Stimulated activated CD8-positive, alpha-beta memory T cell treated with anti-CD3 and anti-CD28 coated beads, Interleukin-4, amount 100 ng/mL, for 1 hour (primary cell): ENCODE measurements at places on chromosomes 7 and 10.
A peak's percentile ranks its signal among the peaks of the same experiment; 100 is the strongest.

- DNase-seq, result no peak
These were observed 3.3 kb downstream of the GRB10 start for GRCh38 chr7:50779427-50779826.

DNA sequence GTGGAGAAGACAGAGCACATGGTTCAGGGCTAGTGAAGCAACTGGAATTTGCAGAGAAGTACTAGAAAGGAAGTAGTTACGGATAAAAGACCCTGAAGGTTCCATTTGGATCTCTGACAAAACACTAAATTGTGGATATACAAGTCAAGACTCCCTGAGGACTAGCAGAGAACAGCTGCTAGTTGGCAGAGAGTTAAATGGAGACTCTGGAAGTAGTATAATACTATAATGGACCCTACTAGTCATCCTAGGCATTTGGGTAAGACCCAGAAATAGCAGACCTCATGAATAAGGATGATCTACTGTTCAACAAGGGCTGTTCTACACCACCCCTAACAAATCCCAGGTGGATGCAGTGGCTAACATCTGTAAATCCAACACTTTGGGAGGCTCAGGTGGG is 19.1 kb downstream of the MCMBP start:
- no peak for DNase-seq

DNA sequence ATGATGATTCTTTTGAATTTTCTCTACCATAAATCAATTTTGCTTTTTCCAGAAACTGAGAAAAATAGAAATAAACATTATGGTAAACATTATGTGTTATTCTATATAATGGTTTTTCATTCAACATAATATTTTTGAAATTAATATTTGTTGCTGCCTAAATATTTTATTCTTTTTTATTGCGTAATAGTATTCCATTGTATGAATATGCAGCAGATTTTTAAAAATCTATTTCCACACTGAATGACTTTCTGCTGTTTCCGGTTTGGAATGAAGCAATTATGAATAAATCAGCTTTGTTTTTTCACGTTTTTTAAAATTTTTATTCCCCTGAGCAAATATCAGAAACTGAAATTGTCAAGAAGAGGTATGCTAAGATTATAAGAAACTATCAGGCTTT is 335.2 kb upstream of the KCND2 start:
- no peak for DNase-seq

- no peak for DNase-seq
These were observed 33.1 kb downstream of the AP5Z1 start for GRCh38 chr7:4808565-4808964.

DNA sequence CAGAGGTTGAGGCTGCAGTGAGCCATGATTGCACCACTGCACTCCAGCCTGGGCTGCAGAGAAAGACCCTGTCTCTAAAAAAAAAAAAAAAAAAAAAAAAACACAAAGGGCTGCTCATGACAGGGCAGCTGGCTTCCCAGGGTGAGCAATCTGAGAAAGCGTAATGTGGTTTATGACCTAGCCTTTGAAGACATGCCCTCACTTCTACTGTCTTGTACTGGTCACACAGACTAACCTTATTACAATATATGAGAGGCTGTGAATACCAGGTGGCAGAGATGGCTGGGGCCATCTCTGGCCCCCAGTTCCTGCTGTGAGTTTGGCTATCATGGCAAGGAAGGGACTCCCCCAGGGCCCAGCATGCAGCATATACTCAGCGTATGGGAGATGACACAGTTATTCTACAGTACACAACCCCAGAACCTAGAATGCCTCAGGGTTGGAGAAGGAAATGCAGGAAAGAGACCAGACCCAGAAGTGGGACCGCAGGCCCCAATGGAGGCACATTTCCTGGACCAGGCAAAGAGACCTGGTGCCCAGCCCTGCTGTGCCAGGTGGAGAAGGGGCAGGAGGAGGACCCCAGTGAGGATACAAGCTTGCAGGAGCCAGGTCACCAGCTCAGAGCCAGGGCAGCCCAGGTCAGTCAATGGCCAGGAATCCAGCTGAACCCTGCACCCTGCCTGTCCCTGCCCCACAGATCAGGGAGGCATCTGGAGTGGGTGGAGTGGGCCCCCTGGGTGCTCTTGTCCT is 26.3 kb downstream of the NPTX2 start:
- DNase-seq, result no peak

DNA sequence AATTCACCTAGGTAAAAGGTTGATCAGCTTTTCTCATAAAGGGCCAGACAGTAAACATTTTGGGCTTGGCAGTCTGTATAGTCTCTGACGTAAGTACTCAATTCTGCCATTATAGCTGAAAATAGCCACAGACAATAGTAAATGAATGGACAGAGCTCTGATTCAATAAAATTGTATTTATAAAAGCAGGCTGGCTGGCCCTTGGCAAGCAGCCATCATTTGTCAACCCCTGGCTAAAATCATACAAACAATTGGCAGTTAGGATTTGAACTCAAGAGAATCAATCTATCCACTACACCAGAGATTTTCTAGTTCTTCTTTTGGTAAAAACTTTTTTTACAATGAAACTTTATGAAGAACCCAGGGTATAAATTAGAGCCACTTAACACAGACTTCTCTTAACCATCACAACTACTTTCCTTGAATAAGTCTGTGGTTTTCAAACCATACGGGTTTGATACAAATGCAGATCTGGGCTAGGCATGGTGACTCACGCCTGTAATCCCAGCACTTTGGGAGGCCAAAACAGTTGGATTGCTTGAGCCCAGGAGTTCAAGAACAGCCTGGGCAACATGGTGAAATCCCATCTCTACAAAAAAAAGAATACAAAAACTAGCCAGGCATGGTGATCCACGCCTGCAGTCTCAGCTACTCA is 124.5 kb downstream of the SLC16A9 start:
- no peak for DNase-seq

DNA sequence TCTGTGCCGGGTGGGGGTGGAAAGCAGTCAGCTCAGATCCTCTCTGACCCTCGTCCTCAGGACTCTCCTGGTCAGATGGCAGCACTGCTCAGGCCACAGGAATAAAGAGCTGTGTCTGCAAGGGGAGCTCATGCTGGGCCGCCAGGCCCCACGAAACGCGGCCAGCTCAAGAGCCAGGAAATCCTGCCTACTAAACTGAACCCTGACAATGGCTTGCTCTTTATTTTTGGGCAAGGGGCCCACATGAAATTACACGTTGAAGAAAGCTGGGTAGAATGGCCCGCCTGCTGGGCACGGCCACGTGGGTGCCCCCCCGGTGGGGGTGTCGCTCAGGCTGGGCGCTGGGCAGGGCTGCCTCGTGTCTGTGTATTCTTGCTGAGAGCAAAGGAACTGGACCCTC is 103.0 kb downstream of the ITIH5 start:
- no peak for DNase-seq

GRCh38 chr7:7742223-7742622 is 23.8 kb upstream of the RPA3 start:
- no peak for DNase-seq

DNA sequence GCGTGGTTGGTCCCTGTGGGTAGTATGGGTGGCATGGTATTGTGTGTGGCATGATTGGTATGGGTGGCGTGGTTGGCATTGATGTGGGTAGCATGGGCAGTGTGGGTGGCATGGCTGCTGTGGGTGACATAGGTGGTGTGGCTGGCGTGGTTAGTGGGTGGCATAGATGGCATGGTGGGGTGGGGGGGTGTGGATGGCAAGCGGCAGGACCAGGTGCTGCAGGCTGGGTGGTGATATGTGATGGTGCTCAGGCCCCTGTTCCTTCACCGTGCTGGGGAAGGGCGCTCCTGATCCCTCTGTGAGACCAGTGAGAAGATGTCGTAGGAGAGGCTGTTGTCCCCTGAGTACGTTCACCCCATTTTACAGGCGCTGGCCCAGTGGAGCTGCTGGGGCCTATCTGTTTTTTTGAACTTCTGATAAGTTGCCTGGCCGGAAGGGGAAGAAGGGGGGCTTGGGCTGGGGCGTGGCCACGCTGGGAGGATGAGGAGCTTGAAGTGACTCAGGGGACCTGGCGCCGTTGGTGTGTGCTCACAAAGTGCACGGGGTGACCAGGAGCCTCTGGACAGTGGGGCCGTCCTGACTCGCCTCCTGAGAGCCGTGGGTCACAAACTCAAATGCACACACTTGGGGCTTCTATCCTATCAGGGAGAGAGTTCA is 17.5 kb downstream of the INPP5A start:
- DNase-seq, result peak; percentile 34

DNA sequence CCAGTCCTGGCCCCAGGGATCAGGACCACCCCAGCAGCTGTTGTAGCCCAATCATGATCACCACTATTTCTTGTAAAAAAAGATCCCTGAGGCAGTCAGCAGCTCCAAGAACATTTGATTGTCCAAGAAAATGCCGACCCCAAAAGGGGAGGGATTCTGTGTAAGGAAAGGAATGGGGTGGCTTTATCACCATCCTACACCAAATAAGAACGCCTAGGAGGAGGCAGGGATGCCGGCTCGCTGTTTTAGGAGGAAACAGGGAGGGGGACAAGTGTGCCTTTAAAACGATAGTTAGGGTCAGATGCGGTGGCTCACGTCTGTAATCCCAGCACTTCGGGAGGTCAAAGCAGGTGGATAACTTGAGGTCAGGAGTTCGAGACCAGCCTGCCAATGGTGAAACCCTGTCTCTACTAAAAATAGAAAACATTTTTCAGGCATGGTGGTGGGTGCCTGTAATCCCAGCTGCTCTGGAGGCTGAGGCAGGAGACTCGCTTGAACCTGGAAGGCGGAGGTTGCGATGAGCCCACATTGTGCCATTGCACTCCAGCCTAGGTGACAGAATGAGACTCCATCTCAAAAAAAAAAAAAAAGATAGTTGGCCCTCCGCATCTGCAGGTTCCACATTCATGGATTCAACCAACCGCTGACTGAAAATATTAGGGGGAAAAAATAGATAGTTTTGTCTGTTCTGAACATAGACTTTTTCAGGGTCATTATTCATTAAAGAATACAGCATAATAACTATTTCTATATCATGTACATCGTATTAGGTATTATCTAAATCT is 63.6 kb downstream of the PDIA4 start:
- no peak for DNase-seq

DNA sequence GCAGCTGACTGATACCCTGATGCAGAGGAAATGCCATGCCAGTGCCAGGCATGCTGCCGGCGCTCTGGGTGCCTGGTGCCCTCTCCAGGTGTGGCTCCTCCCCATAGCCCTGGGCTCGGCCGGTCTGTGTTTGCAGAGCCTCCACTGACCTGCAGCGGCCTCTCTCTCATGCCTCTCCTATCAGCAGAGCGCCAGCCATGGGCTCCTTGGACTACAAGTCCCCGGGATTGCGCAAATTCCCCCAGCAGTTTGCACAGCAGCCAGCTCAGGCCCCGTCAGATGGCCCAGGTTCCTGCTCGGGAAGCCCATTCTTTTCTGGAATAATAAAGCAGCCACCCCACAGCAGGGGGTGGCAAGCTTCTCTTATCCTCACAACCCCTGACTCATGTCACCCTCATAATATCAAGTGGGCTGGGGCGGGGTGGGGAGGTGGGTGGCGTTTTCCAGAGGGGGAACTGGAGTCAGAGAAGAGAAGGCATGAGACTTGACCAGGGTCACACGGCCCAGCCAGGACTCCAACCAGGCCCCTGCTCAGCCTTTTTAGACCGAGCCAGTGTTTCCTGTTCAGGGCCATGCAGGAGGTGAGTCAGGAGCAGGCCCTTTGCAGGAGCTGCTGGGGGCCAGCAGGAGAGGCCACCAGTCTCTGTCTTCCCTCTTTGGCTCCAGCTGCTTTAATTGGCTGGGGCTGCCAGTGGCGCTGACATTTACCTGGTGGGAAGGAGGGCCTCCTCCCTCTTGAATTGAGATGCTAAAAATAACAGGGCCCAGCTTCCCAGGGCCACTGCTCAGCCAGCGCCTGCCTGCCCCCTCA is 58.6 kb downstream of the ZMIZ1 start:
- DNase-seq, result no peak

DNA sequence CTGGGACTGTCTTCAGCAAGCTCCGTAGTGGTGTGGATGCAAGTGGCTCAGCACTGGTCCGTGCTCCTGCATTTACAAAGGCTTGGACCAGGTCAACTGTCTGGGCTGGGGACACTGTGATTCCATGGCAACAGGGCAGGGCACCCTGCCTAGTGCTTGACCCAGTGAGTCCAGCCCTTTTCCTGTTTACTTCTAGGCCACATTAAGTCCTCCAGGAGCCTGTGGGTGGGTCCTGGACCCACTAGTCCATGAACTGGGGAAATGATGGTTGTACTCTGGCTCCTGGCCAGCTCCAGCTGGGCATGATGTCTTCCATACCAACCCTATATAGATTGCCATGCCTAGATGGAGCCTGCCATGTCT is 152.0 kb downstream of the RPS24 start:
- no peak for DNase-seq

DNA sequence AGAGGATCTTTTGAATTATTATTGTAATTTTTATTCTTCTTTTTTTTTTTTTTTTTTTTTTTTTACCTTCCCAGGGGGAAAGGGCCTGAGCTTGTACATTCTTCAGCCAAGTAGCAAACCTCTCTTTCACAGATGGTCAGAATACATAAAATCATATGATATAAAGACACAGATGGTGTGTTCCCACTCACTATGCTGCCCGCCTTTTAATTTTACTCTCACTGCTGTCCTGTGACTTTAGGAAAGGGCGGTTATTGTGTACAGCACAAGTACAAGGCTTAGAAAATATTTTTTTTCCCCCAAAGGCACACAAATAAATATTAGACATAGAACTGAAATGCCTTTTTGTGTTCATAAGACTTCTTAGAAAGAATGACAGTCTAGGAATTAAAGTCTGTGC is 213.6 kb downstream of the RPS24 start:
- DNase-seq, result no peak

GRCh38 chr10:100759331-100759730 is 13.9 kb downstream of the PAX2 start:
- DNase-seq, result no peak

- no peak for DNase-seq
These were observed 20.4 kb downstream of the KLLN start for GRCh38 chr10:87842776-87843497.

DNA sequence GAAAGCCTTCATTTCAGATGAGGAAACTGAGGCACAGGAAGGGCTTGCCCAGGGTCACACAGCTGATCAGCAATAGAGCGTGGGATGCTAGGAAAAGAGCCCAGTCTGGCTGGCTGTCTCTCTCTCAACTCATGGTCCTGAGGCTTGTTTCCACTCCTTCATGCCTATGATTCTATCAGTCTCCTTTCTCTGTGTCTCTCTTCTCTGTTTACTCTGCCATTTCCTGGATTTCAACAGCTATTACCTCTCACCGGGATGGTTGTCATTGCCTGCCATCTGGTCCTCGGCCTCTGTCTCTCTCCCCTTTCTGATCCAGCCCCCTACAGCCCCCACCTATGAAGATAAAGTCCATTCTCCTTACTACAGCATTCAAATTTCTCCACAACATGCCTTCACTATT is 93.3 kb upstream of the AGBL3 start:
- no peak for DNase-seq
